Keratinocyte (primary cell): ENCODE measurements at places on chromosomes 5 and 9. TPM values are rescaled to one million over a fixed set of nuclear protein-coding genes. Genes with fewer than 3 reads are reported as not detected.

ORM2 gene
- not detected in 3 replicates for polyA plus RNA-seq

GRCh38 chr9:110029429-110029955, 178.5 kb downstream of the C9orf152 start:
- DNase-seq: peak; percentile 70

- DNase-seq: no peak
Observed at GRCh38 chr5:99045871-99046270, 117.1 kb upstream of the CHD1 start.

- no peak for DNase-seq
Observed at GRCh38 chr5:38022631-38023030, 182.8 kb upstream of the GDNF start.

- DNase-seq: no peak
Observed at GRCh38 chr5:139199321-139199720, 1.2 kb upstream of the SIL1 start.

- no peak for DNase-seq
Observed at GRCh38 chr5:75617736-75618352, 6.6 kb downstream of the ANKDD1B start.

- DNase-seq: no peak
Observed at GRCh38 chr9:35349287-35349990, 140.5 kb upstream of the RUSC2 start.

- no peak for DNase-seq
Observed at GRCh38 chr9:112086627-112087026, 88.5 kb downstream of the SUSD1 start.

GGTA1 gene
- 0.05 TPM in 1 of 3 replicates, not detected in the others for polyA plus RNA-seq

- no peak for DNase-seq
Observed at GRCh38 chr5:1239505-1240251, 14.5 kb downstream of the SLC6A18 start.

GRCh38 chr9:137416006-137416562, 6.9 kb downstream of the EXD3 start:
- DNase-seq: no peak

SLC45A2 gene
- polyA plus RNA-seq: 0.04 to 0.05 TPM in 2 of 3 replicates, not detected in the other

DNA sequence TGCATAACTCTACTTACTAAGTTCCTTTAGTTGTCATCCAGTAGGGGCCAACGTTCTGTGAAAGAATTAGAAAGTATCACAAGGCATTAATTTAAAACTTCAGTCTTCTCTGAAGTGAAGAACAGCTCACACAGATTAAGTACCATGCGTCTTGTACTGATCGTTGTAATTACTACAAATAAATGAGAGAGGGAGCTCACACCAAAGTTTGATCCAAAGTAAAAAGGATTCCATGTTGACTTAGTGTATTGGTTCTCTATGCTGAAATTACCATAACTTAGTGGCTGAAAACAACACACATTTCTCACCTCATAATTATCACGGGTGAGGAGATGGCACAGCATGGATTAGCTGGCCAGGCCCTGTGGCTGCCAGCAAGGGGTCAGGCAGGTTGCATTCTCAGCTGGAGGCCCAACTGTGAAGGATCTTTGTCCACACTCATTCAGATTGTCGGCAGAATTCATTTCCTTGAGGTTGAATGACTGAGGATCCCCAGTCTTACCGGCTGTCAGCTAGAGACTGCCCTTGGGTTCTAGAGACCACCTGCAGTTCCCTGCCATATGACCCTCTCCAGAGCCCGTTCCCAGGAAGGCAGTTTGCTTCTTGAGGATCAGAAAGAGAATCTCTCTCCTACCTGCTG, 169.1 kb downstream of the YTHDC2 start:
- no peak for DNase-seq

APBA1 gene
- 0.66 to 0.89 TPM (median 0.89 TPM) in 3 replicates for polyA plus RNA-seq

GRCh38 chr5:56686337-56687195, 128.8 kb upstream of the MAP3K1 start:
- DNase-seq: no peak

GRCh38 chr9:81844131-81844567, 84.1 kb upstream of the SPATA31D4 start:
- no peak for DNase-seq

DNA sequence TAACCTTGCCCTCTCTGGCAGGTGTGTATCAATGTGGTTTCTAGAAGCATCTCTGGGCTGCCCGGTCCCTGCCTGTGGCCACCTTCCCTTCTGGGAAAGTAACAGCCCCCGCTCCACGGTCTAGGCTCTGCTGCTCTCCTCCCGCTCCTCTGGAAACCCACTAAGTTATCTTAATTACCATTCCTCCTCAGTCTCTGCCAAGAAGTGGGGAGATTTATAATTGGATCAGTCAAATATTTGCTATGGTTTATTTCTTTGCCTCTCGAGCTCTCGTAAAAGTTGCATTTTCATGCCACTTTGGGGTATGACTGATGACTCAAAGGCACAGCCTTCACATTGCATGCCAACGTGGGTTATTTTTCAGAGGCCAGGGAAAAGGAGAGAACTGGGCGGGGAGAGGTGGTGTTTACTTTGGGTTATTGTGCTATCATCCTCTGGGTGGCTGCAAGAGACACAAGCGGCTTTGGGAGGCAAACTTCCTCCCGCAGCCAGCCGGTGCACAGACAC, 205.3 kb upstream of the WWC1 start:
- no peak for DNase-seq

DNA sequence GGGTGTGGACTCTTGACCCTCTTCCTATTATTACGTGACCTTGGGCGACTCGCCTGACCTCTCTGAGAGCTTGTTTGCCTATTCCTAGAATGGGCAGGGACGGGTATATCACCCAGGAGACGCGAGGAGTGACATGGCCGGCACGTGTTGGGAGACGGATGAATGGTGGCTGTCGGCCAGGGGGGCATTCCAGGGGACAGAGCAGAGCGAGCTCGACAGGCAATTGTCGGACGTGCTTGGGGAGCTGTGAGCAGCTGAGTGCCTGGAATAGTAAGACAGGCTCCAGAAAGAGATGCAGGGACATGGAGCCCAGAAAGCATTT, 29.3 kb upstream of the UNC5A start:
- no peak for DNase-seq

- no peak for DNase-seq
Observed at GRCh38 chr5:152532714-152533113, 127.6 kb upstream of the NMUR2 start.

CDO1 gene
- polyA plus RNA-seq: not detected in 3 replicates

DNA sequence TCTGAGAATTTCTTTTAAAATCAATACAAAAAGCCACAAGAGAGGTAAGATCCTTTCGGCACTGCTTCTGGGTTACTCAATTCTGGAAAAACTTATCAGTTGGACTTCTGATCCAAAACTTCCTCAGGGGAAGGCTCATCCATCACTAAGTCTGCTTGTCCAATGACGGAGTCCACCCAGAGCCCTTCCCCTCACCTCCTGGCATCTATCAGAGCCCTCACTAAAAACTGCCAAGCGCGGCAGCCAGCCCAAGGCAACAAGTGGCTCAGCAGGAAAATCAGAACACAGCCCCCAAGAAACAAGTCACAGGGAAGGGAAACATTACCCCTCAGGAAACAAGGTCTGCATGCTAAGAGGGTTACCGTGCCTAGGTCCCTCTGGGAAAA, 869 bp upstream of the ESM1 start:
- DNase-seq: no peak

GRCh38 chr9:35035851-35036701, 36.3 kb downstream of the VCP start:
- DNase-seq: no peak

GABRA1 gene
- polyA plus RNA-seq: not detected in 3 replicates

DNA sequence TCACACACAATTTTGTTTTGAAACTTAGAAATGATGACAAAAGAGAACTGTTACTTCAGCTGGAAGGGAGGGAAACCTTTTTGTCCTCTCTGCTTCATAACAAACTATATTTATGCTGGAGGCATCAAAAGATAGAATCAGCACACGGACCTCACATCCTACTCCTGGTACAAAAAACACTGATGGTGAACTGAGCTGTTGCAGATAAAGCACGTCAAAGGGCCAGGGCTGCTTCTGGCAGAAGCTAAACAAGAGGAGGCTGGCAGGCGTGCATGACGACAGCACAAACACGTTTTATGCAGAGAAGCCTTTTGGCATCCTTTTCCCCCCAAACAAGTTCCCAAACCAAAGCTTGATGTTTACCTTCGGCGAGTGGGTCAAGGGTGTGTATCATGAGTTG, 169.6 kb downstream of the SLC24A2 start:
- DNase-seq: no peak

GRCh38 chr9:91188719-91189590, 172.8 kb downstream of the AUH start:
- no peak for DNase-seq

- no peak for DNase-seq
Observed at GRCh38 chr5:33850100-33850594, 41.6 kb downstream of the ADAMTS12 start.

GRIN1 gene
- 0.03 to 0.26 TPM (median 0.03 TPM) in 3 replicates for polyA plus RNA-seq

DNA sequence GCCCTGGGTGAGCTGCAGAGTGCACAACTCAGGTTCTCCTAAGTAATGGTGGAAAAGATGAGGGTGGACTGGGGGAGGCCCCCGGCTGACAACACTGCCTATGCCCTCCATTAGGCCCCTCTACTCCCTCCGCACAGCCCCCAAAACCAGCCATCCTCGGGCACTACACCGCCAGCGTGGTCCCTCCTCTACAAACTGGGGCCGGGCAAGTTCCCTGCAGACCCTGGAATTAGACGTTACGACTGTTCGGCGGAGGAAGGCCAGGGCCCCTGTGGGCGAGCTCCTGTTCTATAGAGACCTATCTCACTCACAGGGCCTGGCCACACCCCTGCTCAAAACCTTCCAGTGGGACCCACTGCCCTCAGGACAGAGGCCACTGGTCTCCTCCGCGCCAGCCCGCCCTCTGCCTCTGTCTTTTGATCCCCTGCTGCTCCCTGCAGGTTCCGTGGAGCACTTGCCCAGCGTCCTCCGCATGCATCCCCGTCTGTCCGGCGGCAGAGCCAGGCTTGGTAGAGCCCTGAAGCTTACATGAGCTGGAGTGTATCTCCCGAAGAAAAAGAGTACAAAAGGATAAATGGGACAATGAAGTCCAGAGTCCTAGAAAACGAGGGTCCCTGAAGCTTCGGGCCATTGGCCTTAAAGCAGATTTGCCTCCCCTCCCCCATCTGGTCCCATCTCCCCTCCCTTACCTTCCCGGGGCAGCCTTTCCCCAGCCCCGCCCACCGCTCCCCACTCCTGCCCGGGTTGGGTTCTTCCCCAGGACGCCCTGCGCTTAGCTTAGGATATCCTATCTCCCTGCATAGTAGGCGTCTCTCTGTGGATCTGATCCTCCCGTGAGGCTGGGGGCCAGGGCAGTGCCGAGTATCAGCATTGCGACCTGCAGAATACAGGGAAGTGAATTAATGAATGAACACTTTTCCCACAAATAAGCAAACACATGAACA, 71.3 kb downstream of the HRH2 start:
- DNase-seq: no peak

GRCh38 chr9:114836769-114837168, 30.9 kb upstream of the TNFSF15 start:
- DNase-seq: no peak

ADCY2 gene
- 0.01 to 0.13 TPM in 2 of 3 replicates, not detected in the other for polyA plus RNA-seq

DNA sequence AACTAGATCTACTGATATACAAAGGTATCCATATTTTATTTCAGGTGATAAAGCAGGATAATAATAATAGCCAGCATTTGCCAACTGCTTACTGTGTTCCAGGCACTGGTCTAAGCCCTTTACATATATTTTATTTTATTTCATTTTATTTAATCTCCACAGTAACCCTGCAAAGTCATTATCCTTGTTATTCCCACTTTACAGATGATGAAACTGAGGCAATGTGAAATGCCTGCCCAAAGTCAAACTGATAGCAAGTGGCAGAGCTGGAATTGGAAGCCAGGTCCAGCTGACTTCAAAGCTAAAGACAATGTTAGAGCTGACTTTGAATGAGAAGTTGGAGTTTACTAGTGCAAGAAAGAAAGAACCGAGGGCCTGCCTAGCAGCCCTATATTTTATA, 24.8 kb downstream of the MORN5 start:
- DNase-seq: no peak

CSF1R gene
- 0.21 TPM in 1 of 3 replicates, not detected in the others for polyA plus RNA-seq

GRCh38 chr9:106218427-106218826, 524.1 kb downstream of the TMEM38B start:
- no peak for DNase-seq

- DNase-seq: peak; percentile 73
Observed at GRCh38 chr5:128038643-128039042, 44.9 kb upstream of the SLC12A2 start.

DNA sequence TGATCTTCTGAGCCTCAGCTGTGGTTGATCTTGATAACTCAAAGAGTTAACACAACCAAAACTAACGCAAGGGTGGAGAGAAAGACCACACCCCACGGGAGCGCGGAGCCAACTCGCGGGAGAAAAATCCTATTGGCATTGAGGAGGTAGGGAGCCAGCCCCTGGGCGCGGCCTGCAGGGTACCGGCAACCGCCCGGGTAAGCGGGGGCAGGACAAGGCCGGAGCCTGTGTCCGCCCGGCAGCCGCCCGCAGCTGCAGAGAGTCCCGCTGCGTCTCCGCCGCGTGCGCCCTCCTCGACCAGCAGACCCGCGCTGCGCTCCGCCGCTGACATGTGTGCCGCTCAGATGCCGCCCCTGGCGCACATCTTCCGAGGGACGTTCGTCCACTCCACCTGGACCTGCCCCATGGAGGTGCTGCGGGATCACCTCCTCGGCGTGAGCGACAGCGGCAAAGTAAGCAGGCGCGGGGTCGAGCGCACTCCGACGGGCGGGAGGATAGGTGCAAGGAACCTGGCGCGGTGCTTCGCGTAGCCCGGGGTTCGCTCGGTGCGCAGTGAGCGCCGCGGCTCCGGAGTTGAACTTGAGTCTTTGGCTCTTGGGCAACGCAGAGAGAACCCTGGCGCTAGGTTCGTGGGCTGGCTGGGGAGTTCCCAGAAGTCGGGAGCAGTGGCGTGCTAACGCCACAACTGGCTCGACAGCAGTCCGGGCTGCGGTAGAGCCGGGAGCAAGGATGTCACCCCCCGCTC, at the start of gene GDA:
Gene GDA (plus strand): TSS at position 210 of the 745 bp plus-strand sequence. CDS start 120 bp downstream, at position 330.
- DNase-seq: no peak

- no peak for DNase-seq
Observed at GRCh38 chr5:131081374-131081773, 83.7 kb downstream of the HINT1 start.

GRCh38 chr5:111513131-111513520, 791 bp upstream of the STARD4 start:
- no peak for DNase-seq

DNA sequence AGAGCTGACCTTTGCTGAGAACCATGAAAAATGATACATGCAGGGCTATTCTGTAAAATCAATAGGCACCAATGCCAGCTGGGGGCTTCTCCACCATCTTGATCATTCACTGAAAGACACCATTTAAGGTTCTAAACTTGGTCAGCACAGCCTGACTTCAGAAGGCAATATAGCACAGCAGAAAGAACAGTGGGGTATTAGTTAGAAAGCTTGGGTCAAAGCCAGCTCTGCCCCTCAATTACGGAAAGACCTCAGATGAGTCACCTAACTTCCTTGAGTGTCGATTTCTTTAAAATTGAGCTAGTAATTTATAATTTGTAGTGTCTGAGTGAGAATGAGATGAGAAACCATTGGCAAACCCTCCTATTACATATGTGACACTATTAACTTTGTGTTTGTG, 3.4 kb downstream of the TNC start:
- no peak for DNase-seq

- DNase-seq: no peak
Observed at GRCh38 chr9:96067600-96067999, 192.1 kb downstream of the ERCC6L2 start.

SLC25A51 gene
- polyA plus RNA-seq: 19.5 to 31.8 TPM (median 22.2 TPM) in 3 replicates

OR13C8 gene
- not detected in 3 replicates for polyA plus RNA-seq

PCDHA5 gene
- 0.01 TPM in 1 of 3 replicates, not detected in the others for polyA plus RNA-seq

PCDHA9 gene
- polyA plus RNA-seq: 0.01 TPM in 1 of 3 replicates, not detected in the others

GFPT2 gene
- 0.02 to 0.04 TPM in 2 of 3 replicates, not detected in the other for polyA plus RNA-seq

FREM1 gene
- polyA plus RNA-seq: under 0.01 to 0.05 TPM in 2 of 3 replicates, not detected in the other

CXCL14 gene
- 14.0 to 613 TPM (median 124 TPM) in 3 replicates for polyA plus RNA-seq
